ENCODE measurements at places on chromosomes 5 and 9. TPM values are rescaled to one million over a fixed set of nuclear protein-coding genes. Genes with fewer than 3 reads are reported as not detected.

- DNase-seq: no peak
Measured at GRCh38 chr5:108579236-108579635, 168.5 kb upstream of the FER start.

DNA sequence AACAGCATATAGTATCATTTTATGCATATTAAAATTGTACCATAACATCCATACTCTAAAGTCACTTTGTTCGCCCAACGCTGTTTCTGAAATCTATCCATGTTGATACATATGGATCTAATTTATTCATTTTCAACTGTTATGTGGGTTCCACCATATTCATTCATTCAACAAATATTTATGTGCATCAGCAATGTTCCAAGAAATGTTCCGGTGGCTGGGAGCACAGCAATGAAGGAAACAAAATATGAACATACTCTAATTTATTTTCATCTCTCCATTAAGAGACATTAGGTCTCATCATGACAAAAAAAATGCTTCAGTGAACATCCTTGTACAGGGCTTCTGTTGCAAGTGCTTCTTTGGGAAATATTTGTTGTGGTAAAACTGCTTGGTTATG is 75.4 kb downstream of the MARCHF3 start:
- DNase-seq: no peak

DNA sequence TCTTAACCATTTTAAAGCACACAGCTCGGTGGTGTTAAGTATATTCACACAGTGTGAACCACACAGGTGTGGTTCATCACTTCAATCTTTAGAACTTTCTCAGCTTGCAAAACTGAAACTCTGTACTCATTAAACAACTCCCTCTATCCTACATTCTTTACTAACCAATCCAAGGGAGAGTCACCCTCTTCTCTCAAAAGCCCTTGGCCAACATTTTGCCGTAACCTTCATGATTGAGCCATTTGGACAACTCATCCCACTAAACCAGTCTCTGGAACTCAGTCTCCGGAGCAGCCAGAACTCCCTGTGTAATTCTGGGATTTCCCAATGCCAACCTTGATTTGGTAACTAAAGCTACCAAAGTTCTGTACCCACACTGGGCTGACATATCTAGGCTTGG is 84.7 kb downstream of the TTC39B start:
- no peak for DNase-seq

DNA sequence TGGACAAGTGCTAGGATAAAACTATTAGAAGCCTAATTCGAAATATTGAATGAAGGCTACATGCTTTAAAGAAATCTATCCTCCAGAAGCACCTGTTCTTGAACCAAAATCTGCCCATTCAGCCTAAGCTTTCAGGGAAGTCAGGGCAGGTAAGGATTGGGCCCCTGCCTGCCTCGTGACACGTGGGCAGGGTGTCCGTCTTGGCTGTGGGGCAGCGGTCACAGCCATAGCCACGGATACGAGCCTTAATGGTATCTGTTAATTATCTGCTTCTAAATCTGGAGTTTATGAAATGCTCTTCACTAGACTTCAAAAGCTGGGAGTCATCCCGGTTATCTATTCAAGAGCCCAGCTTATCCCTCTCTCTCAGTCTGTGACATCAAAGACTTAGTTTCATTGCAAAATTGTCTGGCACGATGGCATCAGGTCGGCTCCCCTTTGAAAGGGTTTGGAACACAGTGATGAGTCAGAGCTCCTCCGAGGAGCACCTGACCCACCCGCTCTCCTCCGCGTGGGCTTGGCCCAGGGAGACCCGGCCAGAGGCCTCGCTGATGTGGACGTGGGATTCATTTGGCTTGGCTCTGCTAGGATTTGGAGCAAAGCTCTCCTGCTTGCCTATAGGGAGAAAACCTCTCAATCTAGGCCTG is 135.9 kb downstream of the MACROH2A1 start:
- no peak for DNase-seq

GRCh38 chr9:131405428-131405827 is 11.5 kb downstream of the PRRC2B start:
- no peak for DNase-seq

GRCh38 chr5:56516035-56516434 is 282.9 kb upstream of the ANKRD55 start:
- DNase-seq: no peak

DNA sequence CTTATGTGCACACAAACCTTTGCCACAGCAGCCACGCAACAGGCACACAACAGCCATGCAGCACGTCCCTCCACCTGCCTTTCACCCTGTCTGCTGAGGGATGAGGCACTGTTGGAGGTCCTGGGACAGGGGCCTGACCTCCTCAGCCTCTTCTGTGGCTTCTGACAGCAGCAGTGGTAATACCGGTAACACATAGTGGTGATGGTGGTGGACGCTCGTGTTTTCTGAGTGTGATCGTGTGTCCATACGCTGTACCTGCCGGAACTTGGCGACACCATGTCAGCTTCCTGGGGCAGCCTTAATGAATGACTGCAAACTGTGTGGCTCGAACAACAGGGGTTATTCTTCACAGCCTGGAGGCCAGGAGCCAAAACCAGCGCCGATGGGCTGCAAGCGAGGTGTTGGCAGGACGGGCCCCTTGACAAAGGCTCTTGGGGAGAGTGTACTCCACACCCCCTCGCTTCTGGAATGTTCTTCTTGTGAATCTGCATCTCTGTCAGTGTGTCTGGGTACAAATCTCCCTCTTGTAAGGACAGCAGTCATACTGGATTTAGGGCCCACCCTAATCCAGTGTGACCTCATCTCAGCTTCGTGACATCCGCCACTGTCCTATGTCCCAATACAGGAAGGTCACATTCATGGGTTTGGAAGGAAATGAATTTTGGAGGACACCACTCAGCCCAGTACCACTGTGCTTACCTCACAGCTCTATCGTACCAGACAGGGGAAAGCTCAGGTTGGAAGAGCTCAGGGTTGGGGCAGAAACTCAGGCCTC is 55.3 kb upstream of the EXOC3 start:
- DNase-seq: no peak

- no peak for DNase-seq
Measured at GRCh38 chr9:77013932-77014596, 5.4 kb upstream of the FOXB2 start.

GRCh38 chr9:38401994-38402393 is 9.5 kb downstream of the ALDH1B1 start:
- DNase-seq: no peak

- DNase-seq: no peak
Measured at GRCh38 chr5:155794795-155795194, 532.2 kb upstream of the SGCD start.

GRCh38 chr5:180649297-180650039 is at the start of gene FLT4:
TSS of gene FLT4 (minus strand) at chr5:180649600. CDS start at chr5:180649545, 55 bp downstream.
- DNase-seq: no peak

DNA sequence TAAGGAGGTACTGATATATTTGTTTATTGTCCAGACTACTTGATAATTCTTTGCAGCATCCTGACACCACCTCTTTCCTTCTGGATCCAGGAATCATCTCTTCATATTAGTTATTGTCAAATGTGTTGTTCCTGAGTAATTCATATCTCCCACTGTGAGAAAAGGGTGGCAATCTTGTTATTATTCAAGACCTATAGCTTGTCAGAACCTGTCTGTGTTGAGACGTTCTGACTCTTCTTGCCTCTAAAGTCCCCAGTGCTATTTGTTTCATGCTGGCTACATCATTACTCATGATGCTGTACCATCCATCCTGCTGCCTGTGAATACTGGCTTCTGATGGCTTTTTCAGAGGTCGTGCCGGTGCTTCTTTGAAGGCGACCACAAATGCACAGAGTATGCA is 68.7 kb upstream of the TAF11L2 start:
- no peak for DNase-seq

DNA sequence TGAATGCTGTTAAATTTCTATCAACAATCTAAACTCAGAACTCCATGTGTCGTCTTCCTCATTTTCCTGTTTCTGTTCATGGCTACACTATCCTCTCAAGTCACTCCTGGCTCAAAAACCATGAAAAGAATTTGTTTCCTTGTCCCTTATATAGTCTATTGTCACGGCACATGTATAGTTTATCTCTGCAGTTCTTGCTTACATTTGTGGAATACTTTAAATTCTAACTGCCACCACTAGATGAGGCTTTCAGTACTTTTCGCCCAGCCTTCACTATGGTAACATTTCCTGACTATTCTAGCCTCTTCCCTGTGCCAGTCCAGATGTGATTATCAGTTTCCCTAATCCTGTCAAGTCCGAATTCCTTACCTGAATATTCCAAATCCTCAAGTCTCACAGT is 34.6 kb downstream of the PKD2L2 start:
- DNase-seq: no peak

- no peak for DNase-seq
Measured at GRCh38 chr9:94654165-94654894, 15.0 kb upstream of the FBP1 start.

GRCh38 chr9:88056876-88057275 is 81.4 kb downstream of the SPATA31C2 start:
- DNase-seq: no peak

GRCh38 chr5:12985142-12985541 is 959.3 kb downstream of the DNAH5 start:
- no peak for DNase-seq

GRCh38 chr5:136053336-136054141 is 24.8 kb downstream of the TGFBI start:
- DNase-seq: no peak

DNA sequence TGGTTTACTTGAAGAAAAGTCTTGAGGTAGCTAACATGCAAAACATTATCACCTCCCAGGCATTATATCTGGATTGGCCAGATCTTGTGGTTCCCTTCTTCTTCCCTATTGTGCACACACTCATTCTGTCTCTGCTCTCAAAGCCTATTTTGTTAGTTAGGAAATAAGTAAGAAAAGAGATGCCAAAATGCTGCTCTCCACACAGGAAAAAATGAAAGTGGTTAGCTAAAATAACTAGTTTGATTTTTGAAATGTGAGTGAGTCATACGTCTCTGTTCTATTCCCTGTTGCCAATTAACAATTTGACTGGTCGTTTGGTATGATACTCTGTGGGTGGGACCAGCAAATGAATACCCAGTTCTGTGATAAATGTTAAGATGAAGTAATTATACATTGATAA is 28.1 kb downstream of the LMNB1 start:
- DNase-seq: no peak

DNA sequence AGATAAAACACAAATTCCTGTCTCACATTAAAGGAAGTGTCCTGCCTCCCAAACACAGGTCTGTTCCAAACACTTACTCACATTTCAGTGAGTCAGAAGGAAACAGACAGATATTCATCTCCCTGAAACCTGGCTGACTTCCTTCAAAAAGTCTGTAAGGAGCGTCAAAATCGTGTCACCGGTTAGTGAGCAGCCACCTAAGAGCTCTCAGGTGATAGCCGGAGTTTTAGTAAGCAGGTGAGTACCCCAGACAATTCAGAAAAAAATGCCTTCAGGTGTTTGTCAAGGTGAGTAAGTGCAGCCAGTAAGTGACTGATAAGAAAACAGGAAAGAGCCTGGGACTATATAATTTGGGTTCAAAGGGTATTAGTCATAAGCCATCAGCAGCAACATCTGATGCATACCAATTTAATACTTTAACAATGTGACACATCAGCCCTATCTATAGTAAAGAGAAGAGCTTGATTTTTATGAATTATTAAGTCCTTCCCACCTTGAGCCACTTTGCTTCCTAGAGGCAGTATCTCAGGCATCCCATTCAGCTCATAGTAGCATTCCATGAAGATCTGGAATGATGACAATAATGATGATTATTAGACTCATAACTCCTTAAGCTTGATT is 1.3 kb upstream of the ITGA2 start:
- no peak for DNase-seq

- DNase-seq: no peak
Measured at GRCh38 chr5:35026280-35026840, 21.4 kb downstream of the AGXT2 start.

- DNase-seq: no peak
Measured at GRCh38 chr9:92829420-92829819, 48.4 kb downstream of the ZNF484 start.

DNA sequence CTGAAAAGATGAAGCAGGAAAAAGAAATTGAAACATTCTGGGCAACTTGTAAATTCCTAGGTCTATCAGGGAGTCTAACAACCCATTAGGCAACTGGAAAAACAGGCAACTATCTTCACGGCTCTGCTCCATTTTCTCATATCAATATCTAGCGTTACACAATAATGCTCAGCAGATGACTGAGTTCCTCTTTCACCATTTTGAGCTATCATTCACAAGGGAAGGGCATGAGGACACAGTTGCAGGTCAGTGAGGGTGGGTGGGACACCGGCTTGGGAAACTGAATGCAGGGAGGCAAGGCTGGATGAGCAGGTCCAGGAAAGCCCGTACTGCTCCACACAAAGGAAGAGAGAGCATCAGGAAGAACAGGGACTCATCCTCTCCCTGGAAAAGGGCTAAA is 67.0 kb downstream of the FRMD3 start:
- no peak for DNase-seq

- DNase-seq: no peak
Measured at GRCh38 chr5:165349735-165350134, 1844.3 kb downstream of the MAT2B start.

DNA sequence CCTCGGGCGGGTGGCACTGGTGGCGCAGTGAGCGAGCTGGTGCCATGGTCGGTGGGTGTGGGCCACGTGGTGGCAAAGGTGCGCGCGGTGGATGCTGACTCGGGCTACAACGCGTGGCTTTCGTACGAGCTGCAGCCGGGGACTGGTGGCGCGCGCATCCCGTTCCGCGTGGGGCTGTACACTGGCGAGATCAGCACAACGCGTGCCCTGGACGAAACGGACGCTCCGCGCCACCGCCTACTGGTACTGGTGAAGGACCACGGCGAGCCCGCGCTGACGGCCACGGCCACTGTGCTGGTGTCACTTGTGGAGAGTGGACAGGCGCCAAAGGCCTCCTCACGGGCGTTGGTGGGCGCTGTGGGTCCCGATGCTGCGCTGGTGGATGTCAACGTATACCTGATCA is 2.0 kb downstream of the PCDHA4 start:
- DNase-seq: no peak

Gene TAS2R1
- not detected for total RNA-seq

Gene GPR150
- 0.57 TPM for total RNA-seq

Gene SPATA31E1
- not detected for total RNA-seq

Gene GDNF
- not detected for total RNA-seq

Gene NMUR2
- not detected for total RNA-seq

Gene AGXT2
- not detected for total RNA-seq

Gene ADAMTS16
- total RNA-seq: 0.03 TPM

Gene SLIT3
- 0.16 TPM for total RNA-seq
